ENCODE measurements at places on chromosomes 7 and 10.

- no peak for DNase-seq
Measured at GRCh38 chr10:28620251-28620650, 57.1 kb upstream of the BAMBI start.

DNA sequence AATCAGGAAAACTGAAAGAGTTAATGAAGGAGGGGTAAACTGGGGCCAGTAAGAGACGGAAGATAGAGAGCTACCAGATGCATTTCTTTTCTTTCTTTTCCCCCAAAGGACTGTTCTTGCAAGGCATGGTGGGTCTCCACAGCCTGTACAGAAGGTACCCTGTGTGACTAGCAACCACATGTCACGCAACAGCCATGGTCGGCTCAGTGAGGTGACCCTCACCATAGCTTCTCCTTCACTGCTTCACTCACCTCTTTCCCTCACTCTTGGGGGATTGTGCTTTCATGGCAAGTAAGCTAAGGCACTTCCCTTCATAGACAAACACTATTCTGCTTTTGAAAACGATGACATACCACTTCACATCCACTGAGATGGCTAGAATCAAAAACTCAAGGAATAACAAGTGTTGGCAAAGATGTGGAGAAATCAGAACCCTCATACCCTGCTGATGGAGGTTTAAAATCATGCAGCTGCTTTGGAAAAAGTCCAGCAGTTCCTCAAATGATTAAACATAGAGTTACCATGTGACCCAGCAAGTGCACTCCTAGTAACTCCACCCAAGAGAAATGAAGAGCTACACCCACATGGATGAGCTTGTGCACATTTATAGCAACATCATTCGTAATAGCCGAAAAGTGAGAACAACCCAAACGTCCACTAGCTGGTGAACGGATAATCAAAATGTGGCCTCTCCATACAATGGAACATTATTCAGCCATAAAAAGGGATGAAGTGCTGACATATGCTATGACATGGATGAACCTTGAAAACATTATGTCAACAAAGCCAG, 3.8 kb upstream of the INSIG1 start:
- DNase-seq: no peak

GRCh38 chr10:15464381-15464780, 93.3 kb upstream of the FAM171A1 start:
- DNase-seq: no peak

DNA sequence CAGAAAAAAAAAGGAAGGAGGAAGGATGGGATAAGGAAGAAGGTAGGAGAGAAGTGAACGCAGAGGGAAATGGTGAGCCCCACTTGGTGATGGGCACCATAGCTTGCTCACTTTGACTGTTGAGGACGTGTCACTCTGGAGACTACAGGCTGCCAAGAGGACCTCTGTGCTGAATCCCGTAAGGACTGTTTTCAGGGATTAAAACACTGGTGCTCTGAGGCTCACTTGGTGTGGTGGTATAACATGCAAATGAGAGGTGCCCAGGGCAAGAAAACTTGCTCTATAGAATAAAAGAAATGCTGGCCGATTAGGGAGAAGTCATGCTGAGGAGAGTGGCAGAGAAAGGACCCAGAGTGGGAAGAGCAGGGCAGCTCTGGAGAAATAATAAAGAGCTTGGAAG, 5.3 kb upstream of the IL2RA start:
- no peak for DNase-seq

- DNase-seq: no peak
Measured at GRCh38 chr7:104933521-104933988, 80.5 kb upstream of the KMT2E start.

Measured in activated T-cell treated with anti-CD3 and anti-CD28 coated beads, Interleukin-2, amount 50 U/mL, for 4 hours (primary cell).